Sigmoid colon (tissue), 7 donors: ENCODE measurements at places on chromosomes 6 and 20. TPM values are rescaled to one million over a fixed set of nuclear protein-coding genes. Genes with fewer than 3 reads are reported as not detected.
A peak's percentile ranks its signal among the peaks of the same experiment; 100 is the strongest.

HLA-DRB5 gene
- polyA plus RNA-seq: not detected

RAET1L gene
- not detected for polyA plus RNA-seq

TMEM217 gene
- polyA plus RNA-seq: 0.60 TPM

SLC2A10 gene
- polyA plus RNA-seq: 10.9 TPM

DBNDD2 gene
- 112 TPM for polyA plus RNA-seq

ADGRF5 gene
- 1.2 TPM for polyA plus RNA-seq

SRXN1 gene
- polyA plus RNA-seq: 35.6 TPM

EGFL8 gene
- 15.1 TPM for polyA plus RNA-seq

GRCh38 chr6:107152638-107153430 lies 37.5 kb upstream of the BEND3 start:
- no peak for DNase-seq

GRCh38 chr6:7933794-7934193 lies 23.2 kb upstream of the TXNDC5 start:
- no peak for DNase-seq

DNA sequence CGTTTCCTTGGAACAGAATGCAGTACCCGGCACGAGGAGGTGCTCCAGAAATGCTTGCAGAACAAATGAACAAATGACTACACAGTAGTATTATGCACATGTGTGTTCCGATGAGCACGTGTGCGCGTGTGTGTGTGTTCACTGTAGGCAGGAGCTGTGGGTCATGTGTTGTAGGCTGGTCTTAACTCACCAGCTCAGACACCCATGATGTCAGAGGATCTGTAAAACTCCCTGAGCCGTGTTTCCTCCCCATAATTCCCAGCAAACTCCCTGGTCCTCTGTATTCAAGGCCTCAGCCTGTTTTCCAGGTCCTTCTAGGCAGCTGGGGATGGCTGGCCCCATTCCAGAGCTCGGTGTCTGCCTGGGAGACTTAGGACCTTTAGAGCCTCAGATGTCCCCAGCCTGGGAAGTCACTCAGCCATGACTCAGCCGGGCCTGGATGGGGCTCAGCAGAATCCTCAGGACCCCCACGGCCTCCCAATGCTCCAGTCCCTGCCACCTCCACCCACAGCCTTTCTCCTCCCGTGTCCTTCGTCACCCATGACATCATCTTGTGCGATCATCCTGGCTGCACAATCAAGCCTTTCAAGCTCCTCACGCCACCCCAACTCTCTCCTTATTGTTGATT lies 475.0 kb upstream of the SULF2 start:
- no peak for DNase-seq

DNA sequence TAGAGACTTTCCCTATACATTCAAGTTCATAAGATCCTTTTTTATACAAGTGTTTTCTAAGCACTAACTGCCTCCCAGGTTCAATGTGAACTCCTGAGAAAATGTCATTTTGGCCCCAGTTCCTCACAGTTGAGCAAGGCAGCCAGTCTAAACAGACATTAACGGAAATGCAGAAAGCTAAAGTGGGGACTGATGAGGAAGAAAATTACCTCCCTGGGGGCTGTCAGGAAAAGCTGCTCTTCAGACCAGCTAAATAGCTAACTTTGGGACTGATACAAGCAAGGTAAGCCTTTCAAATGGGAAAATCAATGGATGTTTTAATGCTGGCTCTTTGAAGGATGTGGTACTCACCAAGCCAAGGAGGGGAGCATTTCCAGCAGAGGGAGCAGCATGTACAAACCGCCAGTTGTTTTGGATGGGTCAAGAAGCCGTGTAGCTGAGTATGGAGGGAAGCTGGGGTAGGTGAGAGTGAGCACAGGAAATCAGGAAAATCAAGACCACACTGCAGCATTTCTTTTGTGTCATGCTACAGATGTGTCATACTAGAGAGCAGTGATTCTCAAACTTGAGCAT lies 180.8 kb upstream of the CHD6 start:
- no peak for DNase-seq

- DNase-seq: no peak
Measured at GRCh38 chr20:60869625-60870024, 382.4 kb upstream of the CDH4 start.

DNA sequence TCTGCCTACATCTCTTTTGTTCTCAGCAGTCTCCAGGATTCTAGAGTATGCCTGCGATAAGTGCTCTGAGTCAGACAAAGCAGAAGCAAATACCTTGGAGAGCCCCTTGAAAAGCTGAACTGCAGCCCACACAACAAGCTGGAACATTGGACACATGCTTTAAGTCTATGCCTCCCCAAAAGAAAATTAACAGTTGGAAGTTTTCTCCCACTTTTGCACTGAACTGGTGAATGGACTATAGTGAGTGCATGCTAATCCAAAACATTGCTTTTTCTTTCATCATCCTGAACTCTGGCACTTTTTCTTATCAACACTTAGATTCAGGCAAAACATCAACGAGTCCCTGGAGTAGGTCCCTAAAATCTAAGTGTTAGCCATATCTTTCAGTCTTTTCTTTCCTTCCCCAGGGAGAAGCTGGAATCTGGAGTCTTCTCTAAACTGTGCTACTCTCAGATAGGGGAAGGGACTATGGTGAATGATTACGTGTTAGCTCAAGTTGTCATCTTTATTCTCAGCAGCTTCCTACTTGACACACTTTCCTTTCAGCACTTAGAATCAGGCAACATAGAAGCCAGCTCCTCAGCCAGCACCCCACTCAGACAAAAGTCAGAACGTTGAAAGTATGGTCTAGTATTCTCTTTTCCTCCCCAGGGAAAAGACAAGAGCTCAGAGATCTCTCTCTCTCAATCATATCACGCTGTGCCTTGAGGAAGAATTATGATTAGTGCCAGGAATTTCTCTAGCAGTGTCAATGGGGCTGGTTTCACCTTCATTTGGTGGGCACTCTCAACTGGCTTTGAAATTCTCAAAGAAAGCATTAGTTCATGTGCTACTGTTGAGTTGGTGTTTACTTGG lies 811.0 kb upstream of the GJE1 start:
- DNase-seq: no peak

DNA sequence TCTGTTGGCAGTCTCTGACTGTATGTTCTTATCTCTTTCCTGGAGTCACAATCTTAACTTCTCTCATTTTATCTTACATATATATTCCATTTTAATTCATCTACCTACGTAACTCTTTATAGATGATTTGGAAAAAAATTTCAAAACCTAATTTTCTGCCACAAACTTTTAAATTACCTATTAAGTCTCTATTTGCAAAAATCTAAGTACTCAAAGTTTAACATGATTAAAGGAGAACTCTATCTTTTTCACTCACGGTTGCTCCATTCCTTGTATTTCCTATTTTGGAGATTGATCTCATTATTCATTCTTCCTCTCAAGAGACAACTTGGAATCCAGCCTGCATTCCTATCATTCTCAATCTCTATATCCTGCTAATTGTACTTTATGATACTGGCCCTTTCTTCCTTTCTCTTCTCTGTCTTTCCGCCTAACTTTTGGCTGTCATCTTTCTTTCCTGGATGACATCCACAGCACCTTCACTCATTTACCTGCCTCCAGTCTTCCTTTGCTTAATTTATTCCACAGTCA lies 1071.1 kb upstream of the CITED2 start:
- DNase-seq: no peak

- no peak for DNase-seq
Measured at GRCh38 chr20:568673-569415, 25.3 kb upstream of the CSNK2A1 start.

GRCh38 chr6:64270083-64270482 lies 634.5 kb downstream of the PHF3 start:
- DNase-seq: no peak

DNA sequence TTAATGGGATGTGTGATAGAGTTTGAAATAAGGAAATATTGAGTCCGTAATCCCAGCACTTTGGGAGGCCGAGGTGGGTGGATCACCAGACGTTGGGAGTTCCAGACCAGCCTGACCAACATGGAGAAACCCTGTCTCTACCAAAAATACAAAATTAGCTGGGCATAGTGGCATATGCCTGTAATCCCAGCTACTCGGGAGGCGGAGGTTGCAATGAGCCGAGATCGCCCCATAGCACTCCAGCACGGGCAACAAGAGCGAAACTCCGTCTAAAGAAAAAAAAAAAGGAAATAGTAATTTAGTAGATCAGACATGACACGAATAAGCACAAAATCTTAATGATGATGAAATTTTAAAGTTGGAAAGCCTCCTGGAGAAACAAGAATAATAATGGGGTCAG lies 14.8 kb downstream of the GJA1 start:
- DNase-seq: no peak

DNA sequence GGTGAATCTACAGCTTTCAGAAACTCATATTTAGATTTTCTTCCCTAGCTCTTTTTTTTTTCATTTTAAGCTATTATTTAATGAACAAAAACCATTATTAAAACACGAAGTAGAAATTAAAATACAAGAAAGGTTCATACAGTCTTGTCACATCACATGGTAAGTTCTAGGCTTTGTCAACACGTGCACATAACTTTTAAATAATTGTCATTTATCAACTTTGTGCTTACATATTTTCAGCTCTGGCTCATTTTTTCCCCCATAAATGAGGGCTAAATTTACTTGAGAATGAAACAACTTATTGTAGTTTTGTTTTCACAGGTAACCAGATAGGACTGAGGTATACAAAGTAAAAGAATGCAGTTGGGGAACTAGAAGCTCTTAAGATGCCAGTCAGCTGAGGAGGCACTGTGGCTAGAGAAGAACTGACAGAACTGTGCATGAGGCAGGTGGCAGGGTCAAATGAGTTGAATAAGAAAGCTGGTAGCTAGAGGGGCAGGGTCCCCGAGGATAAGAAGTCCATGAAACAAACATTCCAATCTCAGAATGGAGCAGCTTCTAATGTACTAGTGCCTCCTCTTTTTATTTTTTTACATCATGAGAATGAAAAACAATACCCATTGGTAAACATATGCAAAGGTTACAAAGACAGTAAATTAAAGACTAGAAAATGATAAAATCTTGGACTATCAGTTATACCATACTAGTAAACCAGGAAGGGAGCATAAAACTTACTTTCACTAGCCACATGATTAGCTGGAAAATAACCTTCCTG lies 141.5 kb downstream of the MYB start:
- no peak for DNase-seq

DNA sequence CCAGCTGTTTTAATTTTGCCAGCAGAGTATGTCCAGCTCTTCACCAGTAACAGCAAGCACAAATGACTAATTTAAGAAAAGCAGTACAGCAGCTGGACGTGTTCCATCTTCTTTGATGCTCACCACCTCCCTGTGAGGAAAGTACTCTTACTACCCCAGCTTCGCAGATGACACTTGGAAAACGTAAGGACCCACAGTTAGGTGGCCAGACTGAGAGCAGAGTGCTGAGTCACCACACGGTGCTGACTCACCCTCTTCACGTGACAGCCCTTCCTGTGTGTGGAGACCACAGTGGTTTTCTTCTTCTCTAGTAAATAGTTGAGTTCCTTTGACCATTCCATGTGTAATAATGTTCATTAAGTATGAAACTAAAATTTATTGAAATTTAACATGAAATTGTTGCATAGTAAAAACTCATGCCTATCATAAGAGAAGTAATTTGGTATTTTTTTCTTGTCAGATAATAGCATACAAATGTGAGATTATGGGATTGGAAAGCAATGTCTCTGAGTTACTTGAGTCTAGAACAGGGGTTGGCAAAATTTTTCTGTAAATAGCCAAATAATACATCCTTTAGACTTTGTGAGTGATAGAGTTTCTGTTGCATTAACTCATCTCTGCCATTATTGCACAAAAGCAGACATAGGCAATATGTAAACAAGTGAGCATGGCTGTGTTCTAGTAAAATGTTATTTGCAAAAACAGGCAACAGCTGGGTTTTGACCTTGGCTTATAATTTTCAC lies 76.6 kb downstream of the SLX4IP start:
- DNase-seq: peak; percentile 96

DNA sequence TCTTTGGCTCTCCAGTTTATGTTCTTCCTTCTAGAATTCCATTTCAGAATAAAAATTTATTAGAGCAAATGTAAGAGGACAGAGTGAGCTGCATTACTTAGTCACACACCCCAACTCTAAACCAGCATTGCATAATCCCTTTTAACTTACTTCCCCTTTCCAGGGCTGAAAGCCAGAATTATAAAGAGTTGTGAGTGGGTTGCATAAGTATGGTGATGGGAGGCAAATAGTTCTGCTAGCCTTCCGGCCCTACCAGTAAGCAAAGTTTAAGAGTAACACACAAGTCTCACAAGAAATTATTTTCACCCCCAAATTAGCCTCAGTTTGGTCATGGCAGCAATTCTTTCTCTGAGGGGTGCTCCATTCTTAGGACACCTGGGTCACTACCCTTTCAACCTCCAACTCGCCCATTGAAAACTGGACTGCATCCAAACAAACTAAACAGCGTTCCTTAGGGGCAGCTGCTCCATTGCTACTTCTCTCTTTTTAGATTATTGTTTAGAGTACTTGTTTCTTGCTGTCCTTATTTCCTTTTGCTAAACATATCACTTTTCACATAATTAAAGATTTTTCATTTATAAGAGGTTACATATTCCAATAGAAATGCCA lies 1.6 kb downstream of the KIAA0408 start:
- peak; percentile 64 for DNase-seq

DNA sequence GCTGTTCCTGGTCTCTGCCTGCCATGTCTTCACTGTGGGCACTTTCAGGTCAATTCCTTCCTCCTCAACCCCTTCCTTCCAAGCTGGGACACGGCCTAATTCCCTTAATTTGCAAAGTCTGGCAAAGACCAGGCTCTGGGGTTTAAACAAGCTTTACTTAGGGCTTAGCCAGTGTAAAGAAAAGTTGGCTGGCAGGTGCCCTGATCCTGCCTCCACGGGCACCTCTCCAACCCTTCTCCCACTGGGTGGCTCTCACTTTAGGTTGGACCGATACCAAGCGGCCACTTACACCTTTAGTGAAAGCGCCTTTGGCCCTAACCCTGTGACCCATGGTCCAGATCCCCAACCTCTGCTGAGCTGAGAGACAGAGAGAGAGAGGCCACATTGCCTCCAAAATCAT lies 13.7 kb upstream of the MLN start:
- no peak for DNase-seq

DNA sequence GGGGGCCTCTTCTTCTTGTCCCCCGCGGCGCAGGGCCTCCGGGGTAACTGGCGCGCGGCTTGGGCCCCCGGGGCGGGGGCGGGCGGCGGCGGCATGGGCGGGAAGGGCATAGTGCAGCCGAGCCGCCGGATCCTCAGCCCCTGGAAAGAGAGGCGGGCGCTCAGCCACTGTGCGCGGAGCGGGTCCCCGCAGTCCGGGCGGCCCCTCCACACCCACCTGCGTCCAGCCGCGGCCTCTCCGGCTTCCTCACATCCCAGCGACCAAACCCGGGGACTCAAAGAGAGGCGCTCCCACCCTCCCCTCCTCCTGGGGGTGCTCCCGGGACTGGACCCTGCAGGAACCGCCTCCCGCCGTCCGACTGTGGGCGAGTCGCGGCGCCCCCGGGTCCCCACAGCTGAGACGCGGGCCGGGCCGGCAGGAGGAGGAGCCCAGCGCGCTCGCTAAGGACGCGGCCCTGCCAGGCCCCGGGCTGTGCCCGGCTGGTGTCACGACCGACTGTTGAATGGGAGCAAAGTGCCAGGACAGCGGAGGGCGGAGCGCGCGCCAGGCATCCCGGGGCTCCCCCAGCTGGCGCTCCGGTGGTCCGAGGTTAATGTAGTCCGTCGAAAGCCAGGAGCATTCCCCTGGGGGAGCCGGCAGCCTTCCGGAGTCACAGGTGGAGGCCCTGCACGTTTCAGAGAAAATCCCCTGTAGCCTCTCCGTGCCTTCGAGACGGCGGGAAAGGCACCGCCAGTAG lies at the start of gene PRR18:
PRR18 (minus strand) TSS at position 360 of the 736 bp plus-strand sequence; CDS start at position 110, 250 bp downstream.
- DNase-seq: no peak
